Cortex of kidney (tissue), 1 donor: ENCODE measurements at places on chromosomes 4 and X.

GRCh38 chr4:40240040-40240653 is 43.3 kb downstream of the RHOH start:
- DNase-seq: no peak

DNA sequence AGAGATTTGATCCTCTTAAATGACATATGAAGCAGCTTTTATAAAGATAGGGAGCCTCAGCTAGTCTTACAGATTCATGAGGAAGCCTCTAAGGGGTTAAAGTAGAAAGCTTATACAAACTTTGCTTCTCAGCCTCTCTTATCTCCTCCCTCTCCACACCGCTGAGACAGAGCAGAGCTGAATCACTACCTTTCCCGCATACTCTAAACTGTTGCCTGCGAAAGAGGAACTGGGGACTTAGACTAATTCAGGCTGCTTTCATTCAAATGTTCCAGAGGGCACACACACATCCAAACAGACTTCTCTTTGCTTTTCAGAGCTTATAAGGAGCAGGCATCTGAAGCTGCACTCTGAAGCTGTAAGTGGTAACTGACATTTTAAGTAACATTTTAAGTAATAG is at the start of gene SERTM2:
Gene SERTM2 (plus strand): TSS at position 169 of the 400 bp plus-strand sequence. CDS start 7,213 bp downstream, outside the sequence.
- DNase-seq: no peak

- DNase-seq: no peak
These were observed 170.9 kb downstream of the FRMPD4 start for GRCh38 chrX:12309040-12309743.

DNA sequence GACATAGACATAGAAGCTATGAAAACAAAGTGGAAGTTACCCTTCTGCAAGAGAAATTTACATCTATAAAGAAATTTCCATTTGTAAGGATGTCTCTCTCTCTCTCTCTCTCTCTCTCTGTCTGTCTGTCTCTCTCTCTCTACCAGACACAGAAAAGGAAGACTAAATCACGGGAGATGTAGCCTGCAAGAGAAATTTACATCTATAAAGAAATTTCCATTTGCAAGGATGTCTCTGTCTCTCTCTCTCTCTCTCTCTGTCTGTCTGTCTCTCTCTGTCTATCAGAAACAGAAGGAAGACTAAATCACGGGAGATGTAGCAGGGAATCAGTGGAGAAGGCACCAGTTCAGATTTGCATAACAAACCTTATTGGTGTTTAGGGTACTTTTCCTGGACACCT is 65.6 kb upstream of the CTSO start:
- DNase-seq: no peak

- no peak for DNase-seq
These were observed 263.2 kb upstream of the ITM2A start for GRCh38 chrX:79630033-79631009.

- no peak for DNase-seq
These were observed 6.5 kb upstream of the RBBP7 start for GRCh38 chrX:16876696-16877095.

- no peak for DNase-seq
These were observed 67.8 kb upstream of the LNX1 start for GRCh38 chr4:53659112-53659511.

DNA sequence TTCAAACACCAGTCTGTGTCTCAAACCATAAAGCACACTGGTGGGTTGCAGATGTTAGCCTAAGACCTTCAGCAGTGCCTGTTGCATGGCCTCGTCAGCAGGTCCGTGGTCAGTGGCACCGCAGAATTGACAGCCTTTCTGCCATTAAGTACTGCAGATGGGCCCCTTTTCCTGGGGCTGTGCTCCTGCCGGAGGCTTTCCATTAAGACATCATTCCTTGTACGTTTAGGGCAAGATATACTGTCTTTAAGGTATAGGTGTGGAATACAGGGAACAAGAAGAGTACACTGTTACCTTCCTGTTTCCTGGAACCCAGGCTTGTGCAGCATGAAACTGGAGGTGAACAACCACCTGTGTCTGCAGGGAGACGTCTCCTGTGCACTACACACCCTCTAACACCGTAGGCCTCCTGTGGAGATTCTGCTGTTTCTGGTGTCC is 67.9 kb upstream of the WDR1 start:
- no peak for DNase-seq

DNA sequence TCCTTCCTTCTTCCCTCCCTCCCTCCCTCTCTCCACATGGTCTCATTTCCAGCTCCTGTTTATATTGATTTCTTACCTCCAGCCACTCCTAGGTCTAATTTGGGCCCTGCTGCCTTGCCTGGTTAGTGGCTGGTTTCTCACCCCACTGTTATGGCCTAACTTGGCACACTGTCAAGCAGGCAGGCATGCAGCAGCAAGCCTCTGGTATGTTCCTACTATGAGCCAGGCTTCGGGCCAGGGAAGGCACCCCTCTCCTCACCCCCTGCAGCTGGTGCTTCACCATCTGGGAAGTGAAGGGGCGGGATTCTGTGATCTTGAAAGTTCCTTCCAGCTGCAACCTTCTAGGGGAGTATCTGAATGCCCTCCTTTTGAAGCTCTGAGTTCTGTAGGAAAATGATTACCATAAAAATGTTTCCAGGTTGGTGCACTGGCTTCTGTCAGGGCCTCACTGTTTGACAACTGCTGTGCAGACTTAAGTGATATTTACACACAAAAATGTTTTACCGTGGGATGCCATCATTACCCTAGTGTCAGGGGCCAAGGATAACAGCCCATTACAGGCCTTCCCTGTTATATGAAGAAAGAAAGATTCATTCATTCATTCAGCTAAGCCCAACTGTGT is 10.1 kb upstream of the VMA21 start:
- no peak for DNase-seq

DNA sequence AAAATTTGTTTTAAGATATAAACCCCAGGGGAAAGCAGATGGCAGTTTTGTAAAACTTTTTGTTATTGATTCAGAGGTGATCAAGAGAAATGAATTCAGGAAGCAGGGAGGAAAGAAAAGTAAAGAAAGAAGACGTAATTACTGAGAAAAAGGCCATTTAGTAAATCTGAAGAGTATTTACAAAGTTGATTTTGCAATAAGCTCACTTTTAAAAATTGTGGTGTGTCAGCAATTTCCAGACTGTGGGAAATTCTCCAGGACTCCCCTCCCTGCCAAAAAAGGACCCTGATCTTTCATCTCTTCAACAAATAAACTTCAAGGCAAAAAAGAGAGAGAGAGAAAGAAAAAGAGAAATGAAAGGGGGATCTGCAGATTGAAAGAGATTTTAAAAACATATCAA is 36.6 kb downstream of the PCYT1B start:
- DNase-seq: no peak

DNA sequence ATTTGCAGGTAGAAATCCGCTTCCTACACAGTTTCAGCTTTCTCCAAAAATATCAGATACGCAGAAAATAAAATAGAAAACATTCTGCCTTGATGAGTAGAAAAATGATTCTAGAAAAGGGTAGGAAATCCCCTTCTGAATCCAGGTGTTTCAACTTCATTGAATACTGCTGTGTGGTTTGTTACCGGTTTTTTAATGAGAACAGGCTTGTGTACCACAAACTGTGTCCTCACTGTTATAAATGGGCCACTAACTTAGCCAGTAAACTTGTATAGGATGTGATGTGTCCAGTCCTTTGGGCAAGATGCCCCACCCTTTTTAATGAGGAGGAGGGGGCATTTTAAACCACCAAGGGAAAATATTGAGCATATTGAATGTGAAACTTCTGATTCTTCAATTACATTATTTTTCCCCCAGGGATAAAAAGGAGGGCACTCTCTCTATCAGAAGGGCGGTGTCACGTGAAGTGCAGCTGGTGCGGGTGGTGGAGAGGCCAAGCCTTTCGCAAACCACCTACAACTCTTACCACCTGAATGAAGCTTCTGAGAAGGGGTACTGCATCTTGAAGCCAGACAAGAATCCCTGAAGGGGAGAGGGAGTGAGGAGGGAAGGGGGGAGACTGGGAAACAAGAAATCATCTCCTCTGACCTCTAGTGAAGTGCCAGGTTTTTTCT is 4.5 kb downstream of the CXXC4 start:
- DNase-seq: no peak

DNA sequence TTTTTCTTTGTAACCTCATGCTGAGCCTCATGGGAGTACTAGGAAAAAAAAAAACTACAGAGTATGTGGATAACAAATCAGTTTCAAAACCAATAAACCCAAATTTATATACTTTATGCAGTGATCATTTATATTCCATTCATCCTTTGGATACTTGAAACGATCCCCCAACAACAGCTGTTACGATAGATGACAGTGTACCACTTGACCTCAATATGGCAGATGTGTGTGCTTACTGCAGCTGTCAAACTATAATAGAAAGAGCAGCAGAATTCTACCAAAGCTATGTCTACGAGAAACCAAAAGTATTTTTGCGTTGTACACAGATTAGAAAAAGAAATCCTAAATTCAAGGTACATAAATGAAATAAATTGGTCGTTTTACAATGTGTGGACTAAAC is 337.8 kb downstream of the PDGFC start:
- no peak for DNase-seq

- no peak for DNase-seq
These were observed 16.9 kb downstream of the GLRA2 start for GRCh38 chrX:14546190-14546589.

- DNase-seq: peak; percentile 23
These were observed at the start of gene BCLAF3 for GRCh38 chrX:19990556-19991349. Gene BCLAF3 (minus strand): TSS chrX:19991061. CDS start chrX:19970264, 20,797 bp downstream.

DNA sequence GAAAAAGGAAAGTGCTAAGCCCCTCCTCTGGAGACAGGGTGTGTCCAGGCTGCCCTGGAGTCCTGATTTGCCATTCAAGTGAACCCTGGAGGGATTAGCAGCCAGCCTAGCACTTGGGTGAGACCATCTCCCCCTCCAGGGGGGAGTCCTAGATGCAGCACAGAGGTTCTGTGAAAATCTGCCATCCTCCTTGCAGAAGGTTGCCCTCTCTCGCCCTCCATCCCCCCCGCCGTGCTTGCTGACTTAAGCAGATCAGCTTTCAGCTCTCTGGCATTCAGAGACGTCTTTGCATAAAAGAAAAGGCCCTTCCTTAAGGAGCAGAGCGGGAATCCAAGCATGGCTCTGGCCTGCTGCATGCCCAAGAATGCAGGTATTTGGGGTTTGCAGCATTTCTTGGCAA is 102.1 kb upstream of the SCML1 start:
- DNase-seq: no peak

DNA sequence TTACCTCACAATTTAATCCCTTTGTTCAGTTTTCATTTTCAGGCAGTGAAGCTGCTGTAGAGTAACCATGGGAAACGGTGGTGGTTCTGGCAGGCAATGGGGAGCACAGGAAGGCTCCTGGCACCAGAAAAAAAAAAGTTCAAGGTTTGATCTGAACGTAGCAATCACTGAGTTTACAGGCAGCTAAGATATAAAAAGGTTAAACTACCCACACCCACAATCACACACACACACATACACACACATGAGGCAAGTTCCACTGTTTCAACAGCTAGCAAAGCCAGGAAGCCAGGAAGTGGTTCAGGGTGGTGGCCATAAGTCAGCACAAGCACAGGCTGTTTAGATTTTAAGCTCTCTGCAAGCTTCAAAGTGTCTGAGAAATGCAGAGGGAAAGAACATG is at the start of gene SULT1B1:
Gene SULT1B1 (minus strand): TSS at position 166 of the 400 bp plus-strand sequence. CDS start 5,403 bp downstream, outside the sequence.
- DNase-seq: no peak

DNA sequence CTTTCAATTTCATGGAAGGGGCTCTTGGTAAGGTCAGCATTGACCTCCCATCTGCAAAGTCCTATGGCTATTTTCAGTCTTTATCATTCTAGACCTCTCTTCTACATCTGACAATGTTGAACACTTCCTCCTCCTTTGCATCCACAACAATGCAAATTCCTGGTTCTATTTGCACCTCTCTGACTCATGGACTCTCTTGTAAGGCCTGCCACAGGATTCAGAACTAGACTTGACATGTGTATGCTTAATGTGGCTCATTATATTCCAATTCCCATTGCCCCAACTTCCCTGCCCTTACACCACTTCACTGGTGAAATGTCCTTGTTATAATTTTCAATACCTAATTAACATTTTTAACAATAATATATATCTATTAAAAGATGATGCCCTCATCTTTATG is 314.3 kb upstream of the FGF13 start:
- no peak for DNase-seq

DNA sequence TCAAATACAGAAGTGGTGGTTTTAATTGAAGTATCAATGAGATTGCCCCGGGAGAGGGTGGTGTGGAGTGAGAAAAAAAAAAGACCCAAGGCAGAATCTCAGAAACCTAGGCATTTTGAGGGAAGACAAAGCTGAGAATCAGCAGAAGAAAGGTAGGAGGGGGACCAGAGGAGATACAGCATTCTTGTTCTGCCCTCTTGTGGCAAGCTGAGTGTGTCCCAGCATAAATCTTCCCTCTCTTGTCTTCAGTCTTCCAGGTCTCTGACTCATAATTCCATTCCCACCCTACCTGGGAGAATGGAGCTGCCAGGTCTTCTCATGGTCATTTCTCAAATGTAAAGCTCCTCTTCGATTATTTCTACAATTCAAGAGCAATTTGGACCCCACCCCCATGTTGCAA is 32.7 kb upstream of the MAGED1 start:
- no peak for DNase-seq

- no peak for DNase-seq
These were observed 53.3 kb downstream of the RGS12 start for GRCh38 chr4:3346146-3346545.

- no peak for DNase-seq
These were observed 85.5 kb upstream of the ACSL1 start for GRCh38 chr4:184911310-184911709.

DNA sequence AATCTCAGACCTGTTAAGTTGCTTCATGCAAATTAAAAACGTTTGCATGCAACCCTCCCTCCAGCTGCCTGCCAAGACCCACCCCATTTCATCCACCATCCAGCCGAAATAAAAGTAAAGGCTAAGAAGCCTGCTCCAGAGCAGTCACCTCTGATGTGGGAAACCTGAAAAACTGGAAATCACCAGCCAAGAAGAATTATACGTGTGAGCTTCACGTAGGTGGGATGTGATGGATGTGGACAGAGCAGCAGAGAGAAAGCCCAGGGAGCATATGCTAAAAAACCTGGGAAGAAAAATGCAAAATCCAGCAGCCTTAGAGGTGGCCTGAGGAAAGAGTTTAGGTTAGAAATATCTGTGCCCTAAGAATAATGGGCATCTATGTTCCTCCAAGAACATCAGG is 160.6 kb upstream of the STS start:
- DNase-seq: no peak

- DNase-seq: no peak
These were observed 124.4 kb upstream of the PUDP start for GRCh38 chrX:7272346-7272745.

DNA sequence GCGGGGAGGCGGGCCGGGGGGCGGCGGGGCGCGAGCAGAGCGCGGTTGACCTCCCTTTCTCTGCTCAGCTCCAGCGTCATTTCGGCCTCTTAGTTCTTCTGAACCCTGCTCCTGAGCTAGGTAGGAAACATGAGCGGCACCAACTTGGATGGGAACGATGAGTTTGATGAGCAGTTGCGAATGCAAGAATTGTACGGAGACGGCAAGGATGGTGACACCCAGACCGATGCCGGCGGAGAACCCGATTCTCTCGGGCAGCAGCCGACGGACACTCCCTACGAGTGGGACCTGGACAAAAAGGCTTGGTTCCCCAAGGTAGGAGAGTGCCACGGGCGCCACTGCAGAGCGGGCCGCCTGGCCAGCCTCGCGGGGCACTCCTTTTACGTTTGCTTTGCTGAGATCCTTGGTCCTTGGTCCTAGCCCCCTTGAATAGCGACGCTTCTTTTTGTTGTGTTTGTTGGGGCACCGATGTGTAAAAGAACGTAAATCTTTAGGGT is at the start of gene HTATSF1:
Gene HTATSF1 (plus strand): TSS at position 37 of the 497 bp plus-strand sequence. CDS start 93 bp downstream, at position 130.
- no peak for DNase-seq

GRCh38 chrX:13571136-13571535 is 1.7 kb downstream of the EGFL6 start:
- DNase-seq: no peak

GRCh38 chr4:86152454-86152853 is 207.4 kb downstream of the MAPK10 start:
- DNase-seq: no peak

- DNase-seq: no peak
These were observed 220.0 kb downstream of the PCDH18 start for GRCh38 chr4:137312257-137312656.
